CD14-positive monocyte (primary cell): ENCODE measurements at places on chromosomes 6 and 20.

- no peak for DNase-seq
Measured at GRCh38 chr6:43753570-43754183, 16.3 kb upstream of the VEGFA start.

- peak; percentile 28 for DNase-seq
Measured at GRCh38 chr6:25405442-25405841, 126.3 kb downstream of the CARMIL1 start.

GRCh38 chr6:99712519-99712918 is 105.9 kb downstream of the PRDM13 start:
- DNase-seq: no peak

GRCh38 chr20:60001108-60001507 is 42.9 kb downstream of the CDH26 start:
- DNase-seq: no peak

GRCh38 chr6:121310495-121310894 is 23.8 kb downstream of the TBC1D32 start:
- DNase-seq: no peak

GRCh38 chr20:5569021-5569420 is 181.2 kb upstream of the SHLD1 start:
- DNase-seq: no peak

- no peak for DNase-seq
Measured at GRCh38 chr6:21604081-21604480, 10.5 kb downstream of the SOX4 start.

- DNase-seq: no peak
Measured at GRCh38 chr6:10146715-10147451, 268.0 kb downstream of the TFAP2A start.

- DNase-seq: peak; percentile 74
Measured at GRCh38 chr6:33445119-33445603, 9.2 kb upstream of the ZBTB9 start.

- no peak for DNase-seq
Measured at GRCh38 chr6:155234687-155235086, 29.1 kb upstream of the CLDN20 start.

DNA sequence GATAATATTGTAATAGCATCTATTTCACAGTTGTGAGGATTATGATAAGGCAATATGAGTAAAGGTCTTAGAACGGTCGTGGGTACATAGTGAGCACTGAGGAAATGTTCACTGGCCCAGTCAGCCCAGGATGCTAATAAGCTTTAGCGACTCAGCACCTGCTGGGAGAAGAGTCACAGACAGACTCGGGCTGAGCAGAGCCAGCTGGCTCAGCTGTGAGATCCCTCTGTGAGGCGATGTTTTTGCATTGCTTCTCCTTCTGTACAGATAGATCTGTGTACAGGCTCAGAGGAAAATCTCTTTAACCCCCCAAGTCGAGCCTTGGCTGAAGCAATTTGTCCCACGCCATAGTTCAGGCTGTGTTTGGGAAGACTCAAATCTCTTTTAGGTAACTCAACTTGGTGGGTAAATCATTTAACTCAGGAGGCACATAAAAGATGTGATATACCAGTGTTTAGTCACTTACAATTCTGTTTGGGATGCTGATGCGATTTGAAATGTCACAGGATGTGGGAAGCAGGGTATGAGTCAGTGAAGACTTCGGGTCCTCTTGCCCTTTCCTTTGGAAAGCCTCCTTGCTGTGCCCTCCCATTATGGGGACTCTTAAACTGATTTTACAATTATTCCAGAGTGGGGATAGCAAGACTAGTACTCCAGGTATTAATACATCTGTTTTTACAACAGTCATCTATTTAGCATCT is 53.1 kb downstream of the PHACTR1 start:
- no peak for DNase-seq

DNA sequence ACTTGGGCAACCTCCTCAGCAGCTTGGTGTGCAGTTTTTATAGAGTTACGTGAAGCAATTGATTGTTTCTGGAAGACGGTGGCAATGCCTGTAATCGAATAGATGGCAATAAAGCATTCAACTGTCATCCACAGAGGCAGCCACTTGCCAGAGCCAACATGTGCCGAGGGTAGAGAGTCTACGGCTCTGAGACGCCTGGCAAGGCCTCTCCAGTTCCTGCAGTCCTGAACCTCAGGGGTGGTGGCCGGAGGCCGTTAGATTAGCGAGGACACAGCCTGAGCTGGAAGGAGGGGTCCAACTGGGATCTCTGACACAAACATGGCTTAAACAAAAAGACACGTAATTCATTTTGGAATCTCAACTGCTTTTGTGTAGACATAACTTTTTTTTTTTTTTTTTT is 775 bp upstream of the TTLL2 start:
- DNase-seq: no peak

DNA sequence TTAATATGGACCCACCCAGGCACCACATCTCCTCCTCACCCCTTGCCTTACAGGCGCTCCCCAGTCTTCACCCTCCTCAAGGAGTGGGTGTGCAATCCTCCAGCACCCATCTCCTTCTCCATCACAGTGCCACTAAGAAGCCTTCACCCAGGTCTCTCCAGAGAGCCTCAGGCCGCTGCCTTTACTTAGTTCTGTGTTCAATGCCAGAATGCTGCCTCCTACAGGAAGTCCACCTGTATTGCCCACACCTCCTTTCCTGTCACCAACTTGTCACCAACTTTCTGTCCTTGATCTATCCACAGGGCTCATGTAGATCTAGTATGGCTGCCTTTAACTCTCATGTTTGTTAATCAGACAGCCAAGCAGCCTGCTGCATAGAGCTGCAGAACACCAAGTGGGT is 586 bp upstream of the LST1 start:
- no peak for DNase-seq
